ENCODE measurements at places on chromosomes 6 and 20.

DNA sequence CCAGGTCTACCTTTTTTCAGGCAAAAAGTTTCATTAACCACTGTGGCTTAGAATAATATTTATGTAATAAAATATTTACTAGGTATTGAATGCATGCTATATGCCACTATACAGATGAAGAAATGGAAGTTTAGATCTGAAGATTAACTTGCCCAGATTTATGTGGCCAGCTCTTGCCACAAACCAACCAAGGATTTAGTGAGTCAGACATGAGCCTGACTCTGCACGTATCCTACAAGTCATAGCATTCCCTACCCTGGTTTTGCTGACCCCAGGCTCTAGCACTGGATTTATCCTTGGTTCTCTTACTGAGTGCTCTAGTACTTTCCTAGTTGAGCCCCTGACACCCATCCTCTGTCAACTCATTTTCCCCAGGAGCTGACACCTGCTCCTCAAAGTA is 75.4 kb downstream of the ANKEF1 start:
- no peak for DNase-seq

DNA sequence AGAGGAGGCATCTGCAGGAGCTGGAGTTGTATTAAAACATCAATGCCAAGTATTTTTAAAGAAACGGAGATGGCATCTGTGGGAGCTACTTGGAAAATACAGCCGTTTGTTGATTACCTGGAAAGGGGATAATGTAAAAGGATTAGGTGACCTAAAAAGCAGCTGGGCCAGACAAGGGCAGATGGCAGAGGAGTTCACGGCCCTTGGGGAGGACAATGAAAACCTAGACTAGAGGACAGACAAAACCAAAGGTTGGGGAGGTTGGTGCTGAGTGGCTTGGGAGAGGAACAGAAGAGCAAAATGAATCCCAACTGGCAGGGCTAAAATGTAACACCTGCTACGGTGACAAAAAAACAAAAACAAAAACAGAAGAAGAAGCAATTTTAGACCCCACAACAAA is 260.5 kb upstream of the JARID2 start:
- no peak for DNase-seq

- DNase-seq = no peak
Measured at GRCh38 chr20:58006346-58007316, 221.8 kb downstream of the ANKRD60 start.

DNA sequence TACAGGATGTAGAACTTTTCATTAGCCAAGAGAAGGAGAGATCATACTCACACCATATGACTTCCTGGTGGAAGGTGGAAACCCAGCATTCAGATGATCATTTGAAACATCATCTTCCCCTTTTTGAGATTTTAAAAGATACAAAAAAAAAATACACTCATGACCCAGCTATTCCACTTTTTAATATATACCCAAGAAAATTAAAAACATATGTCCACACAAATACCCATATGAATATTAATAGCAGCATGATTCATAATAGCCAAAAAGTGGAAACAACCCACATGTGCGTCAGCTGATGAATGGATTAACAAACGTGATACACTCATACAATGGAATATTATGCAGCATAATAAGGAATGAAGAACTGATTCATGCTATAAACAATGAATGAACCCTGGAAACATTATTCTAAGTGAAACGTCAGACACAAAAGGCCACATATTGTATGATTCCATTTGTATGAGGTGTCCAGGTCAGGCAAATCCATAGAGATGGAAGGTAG is 130.0 kb upstream of the SGK1 start:
- DNase-seq = no peak

- DNase-seq = no peak
Measured at GRCh38 chr6:28772480-28773381, 151.1 kb downstream of the TRIM27 start.

GRCh38 chr6:13729891-13730290 is 18.3 kb upstream of the RANBP9 start:
- no peak for DNase-seq

DNA sequence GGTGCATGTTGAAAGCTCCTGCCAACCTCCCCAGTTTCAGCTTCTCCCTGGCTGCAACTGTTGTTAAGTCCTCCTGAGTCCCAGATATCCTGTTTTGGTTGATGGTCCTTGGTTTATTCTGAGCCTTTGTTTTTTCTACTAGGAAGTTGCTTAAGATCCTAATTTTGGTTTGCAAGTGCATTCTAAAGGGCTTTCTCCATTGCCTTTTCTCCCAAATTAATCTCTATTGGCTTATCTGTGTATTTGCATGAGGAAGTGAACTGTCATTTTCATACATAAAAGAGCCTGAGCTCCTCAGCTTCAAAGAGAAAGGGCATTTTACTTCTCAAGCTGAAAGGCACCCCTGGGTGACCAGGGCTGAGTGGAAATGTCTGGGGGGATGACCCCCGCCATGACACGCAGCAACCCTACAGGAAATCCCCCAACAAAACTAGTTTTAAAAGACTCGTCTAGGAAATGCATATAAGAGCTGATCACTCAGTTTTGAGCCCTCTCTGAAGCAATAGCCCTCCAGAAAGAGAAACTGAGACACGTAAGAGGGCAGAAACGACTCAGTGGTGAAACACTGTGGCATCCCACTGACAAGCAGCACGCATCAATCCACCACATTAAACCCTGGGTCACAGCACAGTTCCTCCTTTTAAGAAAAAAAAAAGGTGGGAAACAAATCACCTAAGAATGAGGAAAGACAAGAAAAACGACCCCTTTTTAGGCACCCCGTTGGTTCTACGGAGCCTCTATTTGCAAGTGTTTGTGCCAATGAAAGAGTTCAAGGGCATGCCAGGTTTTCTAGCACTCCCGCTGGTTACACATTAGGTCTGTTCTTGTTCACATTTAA is 140.9 kb downstream of the THBS2 start:
- no peak for DNase-seq

- no peak for DNase-seq
Measured at GRCh38 chr6:74250161-74250818, 554.3 kb downstream of the CD109 start.

- DNase-seq = no peak
Measured at GRCh38 chr6:140203661-140204147, 829.3 kb upstream of the CITED2 start.

DNA sequence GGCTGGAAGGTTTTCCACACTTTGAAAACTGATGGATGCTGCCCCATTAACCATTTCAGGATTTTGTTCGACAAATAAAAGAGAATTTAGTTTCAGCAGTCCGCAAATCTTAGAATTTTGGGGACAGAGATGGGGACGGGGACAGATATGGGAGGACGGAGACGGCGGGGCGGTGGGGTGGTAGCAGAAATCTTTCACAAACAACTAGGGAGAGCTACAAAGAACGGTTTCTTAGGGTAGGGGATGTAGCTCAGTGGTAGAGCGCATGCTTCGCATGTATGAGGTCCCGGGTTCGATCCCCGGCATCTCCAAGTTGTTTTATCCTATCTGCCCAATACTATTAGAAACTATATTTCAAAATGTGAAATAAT is 15.1 kb downstream of the HMGN4 start:
- DNase-seq = peak; percentile 44

DNA sequence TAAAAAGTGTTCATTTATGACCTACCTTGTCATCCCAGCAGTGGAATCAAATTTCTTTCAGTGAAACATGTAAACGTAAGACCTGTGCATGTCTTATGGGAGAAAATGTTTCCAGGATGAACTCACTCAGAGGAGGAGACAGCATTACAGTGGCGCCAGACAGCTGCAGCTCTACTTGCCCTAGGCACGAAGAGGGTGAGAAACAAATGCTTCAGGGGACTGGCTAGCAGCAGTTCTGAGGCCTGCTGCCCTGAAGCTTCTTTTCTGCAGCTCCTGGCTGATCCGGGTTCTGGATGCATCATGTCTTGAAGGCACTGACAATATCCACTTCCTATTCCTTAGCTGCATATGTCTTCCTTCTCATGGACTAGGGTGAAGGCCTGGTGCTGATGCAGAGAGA is 120.2 kb downstream of the QRSL1 start:
- no peak for DNase-seq

DNA sequence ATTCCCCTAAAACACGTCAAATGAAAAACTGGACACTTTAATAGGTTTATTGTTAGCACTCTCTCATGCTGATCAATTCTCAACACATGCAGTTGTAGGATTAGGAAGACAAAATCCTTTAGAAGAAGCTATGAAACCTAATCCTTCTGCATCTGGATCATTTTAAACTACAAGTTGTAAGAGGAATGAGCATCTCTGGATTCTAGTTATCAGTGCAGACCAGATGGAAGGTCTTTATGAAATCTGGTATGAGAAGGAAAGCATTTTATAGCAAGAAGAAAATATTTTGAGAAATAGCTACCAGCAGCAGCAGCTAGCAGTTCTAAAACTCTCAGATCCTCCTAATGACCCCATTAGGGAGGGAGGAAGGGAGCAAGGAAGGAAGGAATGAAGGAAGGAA is 4.1 kb downstream of the HTR1E start:
- DNase-seq = no peak

DNA sequence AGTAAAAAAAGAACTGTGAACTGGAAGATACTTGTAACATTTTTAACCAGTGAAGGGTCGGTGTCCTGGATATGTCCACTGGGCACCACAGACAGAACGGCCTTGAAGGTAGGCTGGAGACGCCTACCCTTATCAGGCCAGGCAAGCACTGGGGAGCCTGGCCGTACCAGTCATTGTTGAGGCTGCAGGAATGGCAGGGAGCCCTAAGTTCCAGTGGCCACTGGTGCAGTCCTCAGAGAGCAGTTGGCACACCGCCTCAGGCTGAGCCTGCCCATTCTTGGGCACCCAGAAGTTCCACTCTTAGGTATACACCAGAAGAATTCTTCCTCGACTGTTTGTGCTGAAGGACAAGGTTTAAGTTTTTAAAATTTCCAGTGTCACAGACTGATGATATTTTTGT is 20.5 kb downstream of the DNAJC5 start:
- no peak for DNase-seq

- DNase-seq = no peak
Measured at GRCh38 chr20:17960927-17961586, 7.5 kb downstream of the SNX5 start.

DNA sequence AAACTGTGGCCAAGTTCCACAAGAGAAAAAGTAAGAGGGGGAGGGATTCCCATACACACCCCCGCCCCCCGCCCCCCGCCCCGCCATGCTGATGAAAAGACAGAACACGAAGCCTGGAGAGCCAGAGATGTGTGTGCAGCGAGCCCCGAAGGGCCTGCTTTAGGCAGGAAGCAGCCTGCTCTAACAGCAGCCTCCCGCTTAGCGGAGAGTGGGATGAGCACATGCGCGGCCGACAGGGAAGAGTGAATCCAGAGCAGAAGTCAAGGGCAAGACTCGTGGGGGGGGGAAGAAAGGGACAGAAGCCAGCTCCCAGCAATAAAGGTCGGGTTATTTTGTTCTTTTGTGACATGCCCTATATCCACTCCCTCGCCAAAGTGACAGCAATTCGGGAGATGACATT is 67.2 kb upstream of the PTGIS start:
- DNase-seq = no peak

- no peak for DNase-seq
Measured at GRCh38 chr6:54970337-54970736, 123.8 kb downstream of the FAM83B start.

DNA sequence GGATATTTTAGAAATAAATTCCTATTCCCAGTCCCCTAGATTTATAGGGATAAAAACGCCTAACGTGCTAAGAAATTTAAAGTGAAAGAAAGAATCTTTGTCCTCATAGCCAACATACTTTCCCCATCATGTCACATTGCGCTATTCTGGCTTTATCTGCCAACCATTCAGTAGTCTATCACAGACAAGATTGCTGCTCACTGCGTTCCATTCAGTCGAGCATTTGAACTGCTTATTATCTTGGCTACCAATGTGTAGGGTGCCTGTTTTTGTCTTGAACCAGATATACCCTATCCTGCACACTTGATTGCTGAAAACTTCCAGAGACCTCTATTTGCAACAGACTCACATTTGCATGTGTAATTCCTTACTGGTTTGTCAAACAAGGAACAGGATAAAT is 751.5 kb downstream of the EPHA7 start:
- DNase-seq = no peak

- no peak for DNase-seq
Measured at GRCh38 chr6:8904754-8905153, 469.4 kb upstream of the SLC35B3 start.

DNA sequence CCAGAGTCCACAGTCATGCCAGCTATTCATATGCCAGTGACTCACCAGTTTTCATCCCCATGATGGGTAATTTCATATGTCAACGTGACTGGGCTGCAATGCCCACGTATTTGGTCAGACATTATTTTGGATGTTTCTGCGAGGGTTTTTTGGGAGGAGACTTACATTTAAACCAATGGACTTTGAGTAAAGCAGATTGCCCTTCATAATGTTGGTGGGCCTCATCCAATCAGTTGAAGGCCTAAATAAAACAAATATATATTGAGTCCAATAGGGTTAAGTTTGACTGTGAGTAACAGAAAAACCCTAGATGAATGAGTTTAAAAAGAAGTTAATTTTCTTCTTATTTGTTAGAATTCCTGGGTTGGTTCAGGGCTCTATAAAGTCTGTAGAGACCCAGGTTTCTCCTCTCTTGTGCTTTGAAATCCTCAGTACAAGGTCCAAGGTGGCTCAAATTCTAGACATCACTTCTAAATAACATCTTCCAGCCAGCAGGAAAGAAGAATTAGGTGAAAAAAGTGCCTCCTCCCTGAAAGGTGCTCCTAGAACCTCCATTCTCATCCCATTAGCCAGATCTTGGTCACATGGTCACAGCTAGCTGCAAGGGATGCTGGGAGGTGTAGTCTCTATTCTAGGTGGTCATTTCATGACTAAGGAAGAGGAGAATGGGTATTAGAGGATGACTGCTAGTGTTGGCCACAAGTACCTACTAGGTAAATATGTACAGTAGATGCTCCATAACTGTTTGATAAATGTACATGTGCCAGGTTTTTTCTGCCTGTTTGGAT is 16.7 kb upstream of the NEDD9 start:
- no peak for DNase-seq

DNA sequence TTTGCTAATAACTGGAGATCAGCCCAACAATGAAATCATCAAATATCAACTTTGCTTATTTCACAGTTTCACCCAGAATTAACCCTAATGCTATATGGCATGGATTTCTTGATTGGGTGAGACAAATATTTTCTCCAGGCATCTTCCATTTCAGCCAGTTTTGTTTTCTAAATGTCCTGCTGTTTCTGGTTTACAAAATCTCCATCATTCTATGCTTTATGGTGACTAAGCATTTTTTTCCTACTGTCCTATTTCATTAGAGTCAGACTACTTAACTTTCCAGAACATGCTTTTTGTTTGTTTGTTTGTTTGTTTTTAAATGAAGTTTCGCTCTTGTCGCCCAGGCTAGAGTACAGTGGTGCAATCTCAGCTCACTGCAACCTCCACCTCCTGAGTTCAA is 59.5 kb upstream of the EXOC2 start:
- no peak for DNase-seq

DNA sequence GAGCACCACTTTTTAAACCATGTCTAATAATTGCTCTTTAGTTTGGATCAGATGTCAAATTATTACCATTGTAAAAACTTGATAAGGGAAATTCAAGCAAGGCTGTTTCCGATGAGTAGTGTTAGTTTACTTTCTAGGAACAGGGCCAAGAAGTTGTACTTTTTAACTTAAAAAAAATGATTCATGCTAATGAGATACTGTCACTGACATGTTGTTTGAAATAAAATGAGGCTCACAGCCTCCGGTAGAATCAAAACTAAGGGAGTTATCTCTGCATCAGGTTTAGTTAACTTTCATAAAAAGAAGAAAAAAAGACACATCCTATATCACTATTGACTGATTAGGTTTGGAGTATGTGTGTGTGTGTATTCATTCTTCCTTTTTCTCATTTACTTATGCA is 55.2 kb upstream of the SUPT3H start:
- DNase-seq = no peak
